ENCODE measurements at places on chromosomes 4 and X.
A peak's percentile ranks its signal among the peaks of the same experiment; 100 is the strongest.

DNA sequence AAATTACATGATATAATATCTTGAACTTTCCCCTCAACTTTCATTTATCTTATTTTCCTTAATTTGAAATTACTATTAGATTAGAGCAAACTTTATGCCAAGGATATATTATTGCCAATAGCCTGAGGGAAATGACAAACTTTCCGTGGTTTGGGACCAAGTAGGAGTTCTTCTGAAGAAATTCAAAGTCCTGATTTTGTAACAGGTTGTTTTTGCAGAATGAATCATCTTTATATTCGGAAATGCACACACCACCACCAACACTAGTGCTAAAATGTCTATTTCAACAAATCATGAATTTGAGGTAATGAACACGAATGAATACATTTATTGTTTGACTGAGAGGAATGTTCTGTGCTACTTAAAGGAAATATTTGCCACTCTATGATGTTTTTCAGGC is 226.7 kb downstream of the GRIA2 start:
- no peak for DNase-seq

- DNase-seq, result no peak
Measured at GRCh38 chr4:107734120-107734519, 14.1 kb upstream of the PAPSS1 start.

- no peak for DNase-seq
Measured at GRCh38 chrX:104795804-104796203, 229.8 kb downstream of the IL1RAPL2 start.

DNA sequence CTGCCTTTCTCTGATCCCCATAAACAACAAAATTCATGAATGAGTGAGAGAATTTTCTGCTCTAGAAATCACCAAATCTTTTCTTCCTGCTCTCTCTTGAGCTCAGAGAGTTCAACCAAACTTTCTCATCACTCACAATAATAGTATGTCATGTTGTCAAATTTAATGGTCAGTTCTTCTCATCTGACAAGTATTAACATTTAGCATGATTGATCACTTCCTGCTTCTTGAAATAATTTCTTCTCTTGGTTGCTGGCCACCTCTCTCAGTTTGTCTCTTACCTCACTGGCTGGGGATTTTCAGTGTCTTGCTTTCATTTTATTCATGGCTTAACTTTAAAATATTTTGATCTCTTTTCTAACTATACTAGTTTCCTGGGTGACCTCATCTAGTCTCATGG is 25.5 kb upstream of the FGF5 start:
- DNase-seq, result no peak

DNA sequence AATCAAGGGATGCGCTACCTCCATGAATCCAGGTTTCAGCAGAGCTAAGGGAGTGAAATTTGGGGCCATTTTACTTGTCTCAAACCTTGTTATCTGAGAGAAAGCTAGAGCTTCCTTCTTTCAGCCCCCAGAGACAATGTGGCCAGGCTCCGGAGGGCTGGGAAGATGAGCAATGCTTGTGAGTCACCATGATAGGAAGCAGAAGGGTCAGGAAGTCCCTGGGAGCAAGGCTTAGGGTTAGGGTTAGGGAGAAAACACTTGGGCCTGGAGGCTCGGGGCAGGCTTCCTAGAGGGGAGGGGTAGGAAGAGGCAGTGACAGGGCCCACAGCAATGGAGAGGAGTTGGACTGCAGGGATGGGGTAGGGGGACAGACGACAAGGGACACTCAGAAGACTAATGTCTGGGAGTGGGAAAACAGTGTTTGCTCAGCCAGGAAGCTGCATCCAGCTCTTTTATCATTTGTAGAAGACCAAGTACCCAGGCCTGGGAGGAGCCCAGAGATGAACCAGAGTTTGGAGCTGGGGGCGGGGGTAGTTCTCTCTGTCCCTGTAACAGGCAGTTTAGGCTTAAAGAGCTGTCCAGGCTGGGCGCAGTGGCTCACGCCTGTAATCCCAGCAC is 16.4 kb upstream of the PORCN start:
- no peak for DNase-seq

- no peak for DNase-seq
Measured at GRCh38 chr4:188287169-188287894, 148.1 kb downstream of the TRIML1 start.

GRCh38 chr4:129362691-129363274 is 266.8 kb downstream of the C4orf33 start:
- DNase-seq, result no peak

DNA sequence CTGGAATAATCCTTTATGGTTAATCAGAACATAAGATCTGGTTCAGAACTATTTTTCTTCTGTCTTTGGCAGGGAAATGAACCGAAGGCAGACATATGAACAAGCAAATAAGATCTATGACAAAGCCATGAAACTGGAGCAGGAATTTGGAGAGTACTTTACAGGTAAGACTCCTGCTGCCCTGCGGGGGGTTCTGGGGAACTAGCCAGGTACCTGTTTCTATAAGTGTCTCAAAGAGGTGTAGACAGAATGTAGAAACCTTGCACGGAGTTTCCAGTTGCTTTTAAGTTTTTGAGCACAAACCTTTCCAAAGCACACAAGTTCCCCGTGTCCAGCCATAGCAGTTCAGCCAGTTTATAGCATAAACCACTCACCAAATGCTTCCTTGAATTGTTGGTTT is 56.2 kb downstream of the DLG3 start:
- DNase-seq, result no peak

- DNase-seq, result no peak
Measured at GRCh38 chrX:121260596-121261240, 213.3 kb downstream of the GLUD2 start.

DNA sequence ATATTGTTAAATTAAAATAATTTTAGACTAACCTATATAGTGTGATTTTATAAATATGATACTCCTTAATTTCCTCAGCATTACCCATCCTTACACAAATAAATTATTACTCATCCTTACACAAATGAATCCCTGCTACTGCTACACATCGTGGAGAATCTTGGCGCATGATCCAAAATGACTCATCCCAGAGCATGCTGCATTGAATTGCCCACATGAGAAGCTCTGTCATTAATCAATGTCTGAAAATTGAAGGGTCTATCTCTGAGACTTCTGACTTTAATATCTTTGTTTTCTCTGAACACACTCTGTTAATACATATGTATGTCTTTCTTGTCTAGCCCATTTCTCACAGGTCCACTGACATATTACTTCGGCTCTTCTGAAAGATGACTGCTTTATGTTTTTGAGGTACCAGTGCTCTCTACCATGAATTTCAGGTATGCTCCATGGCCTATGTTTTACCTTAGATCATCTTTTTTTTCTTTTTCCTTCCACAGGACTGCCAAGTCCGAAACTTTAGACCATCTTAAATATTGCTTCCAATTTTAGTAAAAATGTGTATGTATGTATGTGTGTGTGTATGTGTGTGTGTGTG is 15.7 kb upstream of the DUSP21 start:
- DNase-seq, result peak; percentile 34

GRCh38 chr4:128810331-128810870 is 901 bp downstream of the JADE1 start:
- DNase-seq, result no peak

- peak; percentile 14 for DNase-seq
Measured at GRCh38 chr4:88981556-88981955, 75.4 kb downstream of the FAM13A start.

- DNase-seq, result no peak
Measured at GRCh38 chr4:84417997-84418709, 80.9 kb downstream of the NKX6-1 start.

DNA sequence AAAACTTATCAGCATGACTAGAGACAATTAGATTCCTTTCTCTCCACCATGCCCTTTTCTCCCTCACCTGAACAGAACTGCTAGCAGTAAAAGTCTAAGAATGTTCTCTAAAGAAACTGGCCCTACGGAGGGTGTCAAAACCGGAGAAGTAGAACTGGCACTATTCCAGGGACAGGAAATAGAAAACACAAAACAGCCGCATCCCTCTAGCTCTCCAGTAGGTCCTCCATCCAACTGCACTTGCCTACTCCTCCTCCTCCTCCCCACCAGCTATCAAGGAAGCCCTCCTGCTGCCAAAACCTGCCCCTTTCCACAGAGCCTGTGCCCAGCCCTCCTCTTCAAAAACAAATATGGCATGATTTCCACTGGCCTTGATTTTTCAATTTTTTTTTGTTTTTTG is 28.4 kb downstream of the FUNDC1 start:
- DNase-seq, result no peak

DNA sequence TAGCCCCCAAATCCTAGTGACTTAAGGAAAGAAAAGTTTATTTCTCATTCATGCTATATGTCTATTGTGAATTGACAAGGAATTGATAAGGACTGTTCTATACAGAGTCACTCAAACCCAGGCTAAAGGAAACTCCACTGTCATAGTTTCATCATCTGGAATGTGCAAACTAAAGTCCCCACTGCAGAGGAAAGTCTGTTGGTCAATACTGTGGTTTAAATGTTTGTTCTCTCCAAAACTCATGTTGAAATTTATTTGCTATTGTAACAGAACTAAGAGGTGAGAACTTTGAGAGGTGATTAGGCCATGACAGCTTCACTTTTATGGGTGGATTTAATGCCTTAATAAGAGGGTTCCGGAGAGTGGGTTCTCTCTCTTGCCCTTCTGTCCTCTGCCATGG is 149.6 kb downstream of the COX18 start:
- no peak for DNase-seq

- DNase-seq, result no peak
Measured at GRCh38 chrX:70013466-70014381, 36.0 kb downstream of the AWAT2 start.

- peak; percentile 1 for DNase-seq
Measured at GRCh38 chrX:118448273-118448783, 47.3 kb upstream of the DOCK11 start.

GRCh38 chr4:57679969-57680368 is 569.8 kb upstream of the IGFBP7 start:
- no peak for DNase-seq

DNA sequence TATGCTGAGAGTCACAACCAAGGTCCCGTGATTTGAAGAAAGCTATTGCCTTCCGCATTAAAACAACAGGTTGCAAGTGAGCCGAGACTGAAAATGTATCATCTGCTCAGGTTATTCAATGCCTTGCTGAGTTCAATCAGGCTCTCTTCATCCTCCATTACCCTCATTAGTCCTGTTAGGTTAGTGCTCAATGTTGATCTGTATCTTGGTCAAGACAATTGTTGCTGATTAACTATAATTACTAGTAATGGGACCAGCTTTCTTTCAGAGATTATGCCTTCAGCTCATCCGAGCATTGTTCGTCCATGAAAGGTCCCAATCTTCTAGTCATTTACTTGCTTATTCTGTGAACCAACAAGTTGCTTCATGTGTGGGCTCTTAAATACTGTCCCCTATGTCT is 534.6 kb upstream of the FAM241A start:
- DNase-seq, result no peak

- no peak for DNase-seq
Measured at GRCh38 chr4:82430964-82431745, 765 bp downstream of the ENOPH1 start.

GRCh38 chr4:153824501-153824900 is 35.6 kb upstream of the SFRP2 start:
- no peak for DNase-seq

- DNase-seq, result no peak
Measured at GRCh38 chr4:6887591-6888371, 21.8 kb upstream of the TBC1D14 start.
